ENCODE measurements at places on chromosomes 2 and 18. TPM values are rescaled to one million over a fixed set of nuclear protein-coding genes. Genes with fewer than 3 reads are reported as not detected.

DNA sequence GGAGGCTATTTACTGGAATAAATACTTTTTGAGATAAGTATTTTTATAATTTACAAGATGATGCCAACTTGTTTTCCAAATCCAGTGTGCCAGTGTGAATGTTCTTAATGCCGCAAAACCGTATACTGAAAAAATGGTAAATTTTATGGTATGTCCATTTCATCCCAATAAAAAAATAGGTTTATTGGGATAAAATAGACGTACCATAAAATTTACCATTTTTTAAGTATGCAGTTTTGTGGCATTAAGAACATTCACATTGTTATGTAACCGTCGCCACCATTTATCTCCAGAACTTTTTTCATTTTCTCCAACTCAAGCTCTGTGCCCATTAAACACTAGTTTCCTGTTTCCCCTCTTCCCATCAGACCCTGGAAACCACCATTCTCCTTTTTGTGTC, 167.9 kb downstream of the PARD3B start:
- DNase-seq: no peak

C2orf74 gene
- total RNA-seq: 2.8 TPM

GRCh38 chr2:47403609-47404193, 745 bp downstream of the MSH2 start:
- DNase-seq: no peak

CHST9 gene
- total RNA-seq: not detected

GNAL gene
- total RNA-seq: 0.62 TPM

- no peak for DNase-seq
Measured at GRCh38 chr2:149084924-149085795, 46.7 kb downstream of the LYPD6B start.

DNA sequence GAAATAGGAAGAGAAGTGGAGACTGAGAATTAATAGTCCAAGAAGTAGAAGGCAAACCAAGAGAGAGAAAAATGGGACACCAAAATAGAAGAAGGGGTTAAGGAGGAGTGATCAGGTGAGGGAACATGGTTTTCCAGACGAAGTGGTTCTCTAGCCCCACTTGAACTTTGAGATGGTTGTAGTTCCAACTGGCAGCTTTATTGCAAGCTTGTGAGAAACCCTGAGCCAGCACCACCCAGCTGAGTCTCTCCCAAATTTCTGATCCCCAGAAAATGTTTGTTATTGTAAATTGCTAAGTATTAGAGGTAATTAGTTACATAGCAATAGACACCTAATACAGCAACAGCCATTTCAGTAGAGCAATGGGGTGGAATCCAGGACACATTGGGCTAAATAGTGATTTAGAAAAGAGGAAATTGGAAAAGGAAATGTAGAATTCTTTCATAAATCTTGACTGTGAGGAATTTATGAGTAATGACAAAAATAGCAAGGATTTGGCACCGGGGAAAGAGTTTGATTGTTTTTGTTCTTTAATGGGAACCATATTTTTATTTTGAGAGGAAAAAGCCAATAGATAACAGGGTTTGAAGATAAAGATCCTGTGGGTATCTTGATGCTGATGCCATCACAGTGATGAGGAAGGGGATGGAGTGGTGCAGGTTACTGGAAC, 62.1 kb upstream of the XDH start:
- no peak for DNase-seq

- DNase-seq: no peak
Measured at GRCh38 chr2:176156807-176157498, at the start of gene HOXD3. Gene HOXD3 (plus strand): TSS chr2:176157307. CDS start chr2:176169115, 11,808 bp downstream.

DNA sequence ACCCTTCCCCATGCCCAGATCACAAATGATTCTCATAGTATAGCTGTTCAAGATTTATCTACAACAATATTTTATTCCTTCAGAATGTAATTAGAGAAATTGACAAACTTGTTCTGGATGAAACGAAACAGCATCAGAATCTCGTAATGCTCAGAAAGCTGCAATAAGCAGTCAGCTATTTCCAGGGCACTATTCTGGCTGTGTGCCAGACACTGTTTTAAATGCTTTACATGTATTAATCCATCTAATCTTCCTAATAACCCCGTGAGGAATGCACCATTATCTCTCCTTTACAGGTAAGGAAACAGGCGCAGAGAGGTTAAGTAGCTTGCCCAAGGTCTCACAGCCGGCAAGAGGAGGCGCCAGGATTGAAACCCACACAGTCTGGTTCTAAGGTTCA, 10.1 kb upstream of the LYPD6B start:
- no peak for DNase-seq

DNA sequence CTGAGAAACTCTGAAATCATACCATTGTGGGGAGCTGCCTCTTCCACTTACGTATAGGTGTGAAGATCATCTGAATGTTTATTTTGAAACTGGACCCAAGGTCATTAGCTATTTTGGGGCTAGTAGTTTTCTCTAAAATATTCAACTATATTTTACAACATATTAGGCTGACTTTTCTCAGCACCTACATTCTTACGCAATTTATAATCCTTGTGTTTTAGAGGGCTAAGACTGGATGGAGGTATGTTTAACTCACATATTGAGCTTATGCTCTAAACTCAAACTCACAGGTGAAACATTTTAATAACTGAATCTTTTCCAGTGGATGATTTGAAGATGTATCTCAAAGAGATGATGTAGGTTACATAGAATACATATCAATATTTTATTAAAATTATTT, 49.2 kb downstream of the EFEMP1 start:
- DNase-seq: no peak

GRCh38 chr2:190927301-190927700, 46.7 kb downstream of the GLS start:
- no peak for DNase-seq
